ENCODE measurements at places on chromosomes 16 and 17. TPM values are rescaled to one million over a fixed set of nuclear protein-coding genes. Genes with fewer than 3 reads are reported as not detected.
A peak's percentile ranks its signal among the peaks of the same experiment; 100 is the strongest.

Gene NT5M
- total RNA-seq: 5.5 TPM

Gene TBC1D3L
- total RNA-seq: 20.8 TPM

Gene NUPR1
- total RNA-seq: 54.3 TPM

Gene TPSD1
- total RNA-seq: not detected

- H3K4me1 ChIP-seq: no peaks in the 10 kb centered on the region
- no peak overlapping the region for H3K4me3 ChIP-seq
- no peak overlapping the region for H3K27ac ChIP-seq
- H3K27me3 ChIP-seq: no peaks in the 10 kb centered on the region
- DNase-seq: no peak
- H3K36me3 ChIP-seq: no peaks in the 10 kb centered on the region
Measured at GRCh38 chr16:55641430-55642056, 14.2 kb upstream of the SLC6A2 start.

GRCh38 chr16:7744546-7745264 lies 412.1 kb downstream of the RBFOX1 start:
- H3K27ac ChIP-seq: no peak overlapping the region
- DNase-seq: no peak
- H3K27me3 ChIP-seq: no peaks in the 10 kb centered on the region
- no peaks in the 10 kb centered on the region for H3K4me1 ChIP-seq

DNA sequence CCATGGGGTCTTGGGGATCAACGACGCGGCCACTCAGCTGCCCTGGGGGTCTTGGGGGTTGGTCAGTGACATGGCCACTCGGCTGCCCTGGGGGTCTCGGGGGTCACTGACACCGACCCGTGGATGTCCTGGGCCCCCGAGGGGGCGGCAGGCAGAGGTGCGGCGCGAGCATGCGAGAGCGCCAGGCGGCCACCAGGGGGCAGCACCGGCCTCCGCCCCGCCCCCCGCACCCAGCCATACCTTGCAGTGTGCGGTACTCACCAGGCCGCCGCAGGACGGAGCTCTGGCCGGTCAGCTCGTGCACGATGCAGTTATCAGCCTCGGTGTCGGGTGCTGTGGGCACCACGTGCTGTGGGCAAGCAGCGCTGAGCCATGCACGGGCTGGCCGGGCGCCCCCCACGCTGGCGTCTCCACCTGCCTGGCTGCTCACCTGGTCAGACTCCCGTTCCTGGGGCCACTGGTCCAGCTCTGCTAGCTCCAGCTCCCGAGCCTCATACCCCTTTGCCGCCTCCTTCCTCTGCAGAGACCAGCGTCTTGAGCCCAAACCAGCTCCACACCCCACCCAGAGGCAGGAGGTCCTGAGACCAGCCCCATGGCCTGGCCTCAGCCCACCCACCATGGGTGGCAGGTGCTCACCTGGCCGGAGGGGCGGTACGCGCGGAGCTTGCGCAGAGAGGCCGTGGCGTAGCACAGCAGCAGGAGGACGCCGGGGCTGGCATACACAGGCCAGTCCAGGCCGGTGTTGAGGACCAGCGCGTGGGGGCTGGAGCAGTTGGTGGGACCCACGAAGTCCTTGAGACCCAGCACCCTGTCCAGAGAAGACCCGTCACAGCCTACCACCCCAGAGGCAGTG lies 31.2 kb downstream of the CTU2 start:
- H3K4me1 ChIP-seq: peaks cover 10% of the 10 kb centered on the region
- DNase-seq: peak; percentile 89
- no peak overlapping the region for H3K4me3 ChIP-seq
- no peaks in the 10 kb centered on the region for H3K27me3 ChIP-seq
- H3K36me3 ChIP-seq: peaks cover 17% of the 10 kb centered on the region
- peak overlapping the region; percentile 65 for H3K27ac ChIP-seq

GRCh38 chr16:53651357-53651756 lies 52.3 kb downstream of the RPGRIP1L start:
- H3K4me1 ChIP-seq: no peaks in the 10 kb centered on the region
- no peak overlapping the region for H3K4me3 ChIP-seq
- H3K27me3 ChIP-seq: no peaks in the 10 kb centered on the region
- H3K27ac ChIP-seq: no peak overlapping the region

- no peaks in the 10 kb centered on the region for H3K36me3 ChIP-seq
- no peak overlapping the region for H3K27ac ChIP-seq
- no peaks in the 10 kb centered on the region for H3K27me3 ChIP-seq
- H3K4me1 ChIP-seq: no peaks in the 10 kb centered on the region
Measured at GRCh38 chr16:10652730-10653590, 41.8 kb downstream of the TEKT5 start.

- no peaks in the 10 kb centered on the region for H3K4me1 ChIP-seq
- H3K27me3 ChIP-seq: no peaks in the 10 kb centered on the region
- H3K4me3 ChIP-seq: no peak overlapping the region
- H3K36me3 ChIP-seq: no peaks in the 10 kb centered on the region
- no peak for DNase-seq
Measured at GRCh38 chr16:12236589-12236988, 260.1 kb downstream of the SNX29 start.

DNA sequence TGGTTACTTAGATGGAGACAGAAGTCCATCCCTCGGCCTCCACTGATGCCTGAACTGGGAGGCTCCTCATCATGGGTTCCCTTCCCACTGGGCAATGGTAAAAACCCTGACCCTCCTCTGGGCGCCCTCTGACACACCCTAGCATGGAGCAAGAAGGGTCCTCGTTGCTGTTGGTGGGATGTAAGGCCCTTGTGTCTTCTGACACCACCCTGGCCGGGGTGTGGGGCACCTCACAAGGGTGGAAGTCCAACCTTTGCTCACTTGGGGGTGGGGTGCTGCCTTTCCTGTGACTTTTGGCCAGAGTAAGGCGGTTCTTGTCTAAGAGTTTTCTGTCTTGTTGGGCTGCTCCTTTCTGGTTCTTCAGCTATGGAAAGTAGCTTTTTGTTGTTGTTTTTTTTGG lies 28.7 kb downstream of the MPRIP start:
- H3K27me3 ChIP-seq: no peaks in the 10 kb centered on the region
- no peak overlapping the region for H3K4me3 ChIP-seq
- H3K27ac ChIP-seq: no peak overlapping the region
- DNase-seq: peak; percentile 61
- peaks cover 59% of the 10 kb centered on the region for H3K4me1 ChIP-seq
- no peaks in the 10 kb centered on the region for H3K36me3 ChIP-seq

- H3K36me3 ChIP-seq: no peaks in the 10 kb centered on the region
- H3K4me3 ChIP-seq: no peak overlapping the region
- peaks cover 39% of the 10 kb centered on the region for H3K4me1 ChIP-seq
- no peaks in the 10 kb centered on the region for H3K27me3 ChIP-seq
Measured at GRCh38 chr17:28748852-28749515, 5.2 kb downstream of the TRAF4 start.

DNA sequence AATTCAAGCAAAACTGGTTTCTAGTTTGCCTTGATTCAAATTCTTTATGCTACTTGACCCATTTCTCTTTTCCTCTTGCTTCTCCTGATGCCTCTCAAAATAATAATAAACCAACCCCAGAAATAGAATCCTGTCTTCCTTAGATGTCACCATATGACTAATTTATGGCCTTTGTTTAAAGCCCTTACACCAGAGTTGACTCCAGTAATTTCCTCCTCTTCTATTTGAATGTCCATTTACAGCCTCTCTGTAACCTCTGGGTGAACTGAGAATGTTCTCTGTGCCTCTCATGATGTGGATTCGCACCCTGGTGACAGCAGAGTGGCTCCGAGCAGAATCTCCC lies 31.5 kb downstream of the ZFHX3 start:
- H3K36me3 ChIP-seq: no peaks in the 10 kb centered on the region
- H3K4me1 ChIP-seq: peaks cover 63% of the 10 kb centered on the region
- H3K4me3 ChIP-seq: no peak overlapping the region
- H3K27ac ChIP-seq: no peak overlapping the region
- H3K27me3 ChIP-seq: no peaks in the 10 kb centered on the region

DNA sequence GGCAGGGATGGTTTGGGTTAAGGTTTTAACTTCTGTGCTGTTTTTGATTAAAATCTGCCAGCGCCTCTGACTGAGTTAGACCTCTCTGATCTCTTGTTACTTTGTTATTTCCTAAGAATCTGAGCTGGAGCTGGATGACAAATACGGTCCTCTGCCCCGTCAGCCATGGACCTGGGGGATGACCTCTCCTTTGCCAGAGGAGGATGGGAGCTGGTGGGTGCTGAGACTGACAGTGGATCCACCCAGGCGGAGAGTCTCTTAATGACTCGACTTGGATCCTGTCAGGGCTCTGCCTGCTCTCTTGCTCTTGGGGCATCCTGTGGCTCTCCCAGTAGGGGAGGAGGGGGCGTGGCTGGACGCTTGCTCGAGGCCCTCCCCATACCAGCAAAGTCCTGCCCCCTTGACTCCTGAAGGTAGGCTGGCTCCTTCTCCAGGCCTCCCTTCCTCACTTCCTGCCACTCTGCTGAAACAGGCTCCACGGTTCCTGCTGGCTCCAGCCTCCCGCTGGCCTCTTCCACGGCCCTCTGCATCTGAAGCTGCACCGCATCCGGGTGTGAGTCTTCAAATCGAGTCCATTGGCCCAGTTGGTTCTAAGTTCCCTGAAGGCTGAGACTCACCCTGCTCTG lies 24.8 kb upstream of the MAP3K14 start:
- H3K27me3 ChIP-seq: no peaks in the 10 kb centered on the region
- H3K27ac ChIP-seq: peak overlapping the region; percentile 37
- H3K4me3 ChIP-seq: no peak overlapping the region
- DNase-seq: peak; percentile 68
- peaks cover 10% of the 10 kb centered on the region for H3K4me1 ChIP-seq
